ENCODE measurements at places on chromosomes 16 and 17.

DNA sequence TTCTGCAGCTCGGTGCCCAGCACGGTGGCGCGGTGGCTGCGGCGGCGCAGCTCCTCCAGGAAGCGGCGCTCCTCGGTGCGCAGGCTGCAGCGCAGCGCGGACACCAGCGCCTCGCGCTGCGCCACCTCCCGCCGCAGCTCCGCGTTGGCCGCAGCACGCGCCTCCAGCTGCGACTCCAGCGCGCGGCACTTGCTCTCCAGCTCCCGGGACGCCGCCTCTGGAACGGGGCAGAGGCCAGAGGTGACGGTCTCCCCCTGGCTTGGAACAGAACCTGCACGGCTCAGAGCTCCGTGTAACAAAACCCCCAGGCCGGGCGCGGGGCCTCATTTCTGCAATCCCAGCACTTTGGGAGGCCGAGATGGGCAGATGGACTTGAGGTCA lies 13.2 kb upstream of the CLUH start:
- DNase-seq: no peak

DNA sequence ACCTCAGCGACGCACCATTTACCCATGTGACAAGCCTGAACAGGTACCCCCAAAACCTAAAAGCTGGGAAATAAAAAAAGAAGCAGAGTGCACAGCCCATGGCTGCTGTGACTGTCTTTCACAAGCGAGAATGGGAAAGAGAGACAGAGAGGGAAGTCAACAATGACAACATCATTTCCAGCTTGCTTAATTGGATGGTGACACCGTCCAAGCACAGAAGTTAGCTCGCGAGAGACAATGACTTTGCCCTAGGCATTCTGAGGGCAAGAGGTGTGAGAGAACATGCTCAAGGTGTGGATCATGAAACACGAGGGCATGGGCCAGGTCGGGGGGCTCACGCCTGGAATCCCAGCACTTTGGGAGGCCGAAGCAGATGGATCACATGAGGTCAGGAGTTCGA lies 19.3 kb upstream of the NSMCE1 start:
- DNase-seq: no peak

- DNase-seq: no peak
Measured at GRCh38 chr17:42798011-42798382, 507 bp downstream of the COA3 start.

GRCh38 chr16:26692658-26693057 lies 374.1 kb upstream of the C16orf82 start:
- DNase-seq: no peak

- DNase-seq: no peak
Measured at GRCh38 chr16:69711115-69711740, 15.1 kb downstream of the NQO1 start.
